Cortex of kidney (tissue), 1 donor: ENCODE measurements at places on chromosomes 11 and 22.

DNA sequence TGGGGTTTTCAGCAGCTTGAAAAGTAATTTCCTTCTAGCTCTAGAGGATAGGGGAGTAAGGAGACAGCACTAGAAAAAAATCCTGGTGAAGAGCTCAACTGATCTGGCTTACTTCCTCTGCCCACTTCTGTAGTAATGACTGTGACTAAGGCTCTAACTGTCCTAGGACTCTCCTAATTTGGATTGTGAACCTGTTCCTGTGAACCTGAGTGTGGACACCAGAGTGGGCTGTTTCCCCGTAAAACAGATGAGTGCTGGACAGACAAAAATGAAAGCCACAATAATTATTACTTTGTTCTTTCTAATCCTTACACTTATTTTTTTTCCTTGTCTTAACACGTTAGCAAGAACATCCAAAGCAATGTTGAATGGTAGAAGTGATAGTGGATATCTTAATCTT is 154.1 kb downstream of the AASDHPPT start:
- no peak for DNase-seq

- DNase-seq = no peak
Measured at GRCh38 chr11:124674571-124674970, 867 bp downstream of the SPA17 start.

- no peak for DNase-seq
Measured at GRCh38 chr11:117997823-117998579, 11.8 kb downstream of the IL10RA start.

- DNase-seq = no peak
Measured at GRCh38 chr11:89436071-89436470, 55.1 kb downstream of the NOX4 start.

DNA sequence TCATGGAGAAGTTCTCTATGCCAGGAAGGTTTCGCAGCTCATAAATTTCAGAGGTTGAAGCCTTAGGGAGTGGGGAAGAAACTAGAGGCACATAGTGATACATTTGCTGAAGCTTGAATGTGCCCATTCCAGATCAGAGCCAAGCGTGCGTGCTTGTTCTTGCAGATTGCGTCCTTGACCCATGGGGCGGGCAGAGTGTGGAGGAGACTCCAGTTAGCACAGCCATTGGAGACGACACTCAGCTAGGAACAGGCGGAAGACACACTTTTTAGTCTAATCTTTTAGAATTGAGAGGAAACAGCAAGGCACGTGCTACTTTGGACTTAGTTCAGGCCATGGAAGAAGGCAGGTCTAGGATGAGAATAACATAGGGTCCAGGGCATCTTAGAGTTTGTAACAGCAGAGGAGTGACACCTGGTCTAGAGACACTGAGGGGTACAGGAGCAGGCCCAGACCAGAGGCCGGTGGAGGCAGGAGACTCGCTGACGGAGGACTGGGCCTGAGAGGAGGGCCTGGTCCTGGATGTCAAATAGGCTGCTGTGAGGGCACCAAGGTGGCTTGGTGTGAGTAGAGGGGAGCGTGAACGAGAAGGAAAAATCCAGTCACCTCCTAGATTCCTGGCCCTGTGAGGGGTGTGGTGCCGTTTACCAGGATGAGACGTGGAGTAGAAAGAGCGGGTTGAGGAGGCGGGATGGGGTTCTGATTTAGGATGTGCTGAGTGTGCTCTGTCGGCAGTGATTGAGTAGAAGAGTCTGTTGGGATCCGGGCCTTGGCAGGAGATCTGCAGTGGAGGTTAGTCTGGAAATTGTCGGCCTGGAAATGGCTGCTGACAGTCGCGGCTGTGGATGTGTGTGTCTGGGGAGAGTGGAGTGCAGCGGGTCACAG is 154.7 kb downstream of the TBC1D22A start:
- DNase-seq = no peak

- no peak for DNase-seq
Measured at GRCh38 chr11:85582111-85582510, 45.0 kb downstream of the DLG2 start.

GRCh38 chr11:83827940-83828554 is 541.9 kb upstream of the CCDC90B start:
- no peak for DNase-seq

GRCh38 chr11:102007567-102008437 is 39.4 kb upstream of the CFAP300 start:
- no peak for DNase-seq

- DNase-seq = no peak
Measured at GRCh38 chr22:26842103-26842502, 184.7 kb downstream of the MIAT start.

- no peak for DNase-seq
Measured at GRCh38 chr11:96090711-96091110, 166.8 kb upstream of the MTMR2 start.

- DNase-seq = no peak
Measured at GRCh38 chr11:12130180-12130980, 20.0 kb downstream of the MICAL2 start.

- DNase-seq = no peak
Measured at GRCh38 chr11:17514476-17514875, 29.7 kb downstream of the USH1C start.

- DNase-seq = no peak
Measured at GRCh38 chr11:66720223-66720898, 8.7 kb downstream of the SPTBN2 start.

- no peak for DNase-seq
Measured at GRCh38 chr11:23953951-23954710, 542.7 kb upstream of the LUZP2 start.

DNA sequence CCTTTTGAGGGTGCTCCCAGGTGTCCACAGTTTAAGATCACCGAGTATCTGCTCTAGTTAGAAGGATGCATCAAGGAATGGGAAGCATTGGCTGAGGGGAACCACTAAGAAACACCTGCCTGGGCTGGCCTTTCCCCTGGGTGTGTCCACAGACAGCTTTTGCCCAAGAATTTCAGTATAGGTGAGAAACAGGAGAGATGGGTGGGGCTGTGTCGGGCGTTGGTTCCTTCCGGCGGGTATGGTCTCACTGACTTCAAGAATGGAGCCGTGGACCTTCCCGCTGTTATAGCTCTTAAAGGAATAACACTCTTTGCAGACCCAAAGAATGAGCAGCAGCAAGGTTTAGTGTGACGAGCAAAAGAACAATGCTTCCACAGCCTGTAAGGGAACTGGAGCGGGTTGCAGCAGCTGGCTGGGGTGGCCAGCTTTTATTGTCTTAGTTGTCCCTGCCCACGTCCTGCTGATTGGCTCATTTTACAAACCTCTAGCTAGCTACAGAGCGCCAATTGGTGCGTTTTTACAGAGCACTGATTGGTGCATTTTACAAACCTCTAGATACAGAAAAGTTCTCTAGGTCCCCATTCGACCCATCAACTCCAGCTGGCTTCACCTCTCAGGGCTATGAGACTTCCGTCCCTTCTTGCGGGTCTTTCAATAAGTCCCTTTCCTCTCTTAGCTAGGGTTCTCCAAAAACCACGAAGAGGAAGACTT is 2.4 kb downstream of the FADS1 start:
- DNase-seq = no peak

DNA sequence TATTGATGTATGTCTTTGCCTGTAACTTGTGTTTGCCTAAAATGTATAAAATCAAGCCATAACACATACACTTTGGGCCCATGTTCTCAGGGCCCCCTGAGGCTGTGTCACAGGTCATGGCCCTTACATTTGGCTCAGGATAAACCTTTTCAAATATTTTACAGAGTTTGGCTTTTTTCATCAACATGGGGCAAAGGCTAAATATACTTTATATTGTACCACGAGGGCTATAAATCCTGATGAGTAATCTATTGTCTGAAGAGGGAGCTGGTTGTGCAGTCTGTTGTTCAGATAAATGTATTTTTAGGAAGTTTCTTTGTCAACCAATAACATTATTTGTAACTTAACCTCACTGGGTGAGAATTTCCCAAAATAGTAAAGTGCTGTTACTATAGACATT is 404.6 kb upstream of the DDI1 start:
- DNase-seq = no peak

GRCh38 chr22:48337957-48338792 is 1489.5 kb downstream of the BRD1 start:
- no peak for DNase-seq

DNA sequence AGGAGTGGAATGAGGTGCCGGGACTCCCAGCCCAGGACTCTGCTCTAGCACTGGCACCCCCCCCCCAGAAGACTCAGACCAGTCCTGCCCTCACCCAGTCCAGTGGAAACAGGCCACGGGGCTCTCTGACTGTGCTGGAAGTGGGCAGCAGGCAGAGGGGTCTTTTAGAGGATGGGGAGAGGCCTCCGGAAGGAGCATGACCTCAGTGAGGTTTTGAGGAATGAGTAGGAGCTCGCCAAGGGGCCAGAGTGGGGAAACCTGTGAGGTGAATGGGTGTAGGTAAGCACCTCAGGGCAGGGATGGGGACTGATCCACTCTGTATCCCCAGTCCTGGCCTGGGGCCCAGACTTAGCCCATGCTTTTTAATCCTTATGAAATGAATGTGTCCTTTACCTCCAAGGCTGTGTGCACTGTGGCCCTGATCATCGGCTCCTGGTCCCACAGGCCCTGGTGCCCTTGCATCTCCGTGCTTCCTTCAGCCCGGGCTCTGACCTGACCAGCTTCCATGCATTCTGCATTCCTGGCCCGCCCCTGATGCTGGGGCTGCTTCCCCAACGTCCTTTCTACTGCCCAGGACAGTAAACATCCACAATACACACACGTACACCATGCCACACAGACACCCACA is 24.4 kb upstream of the RFPL3 start:
- DNase-seq = no peak

GRCh38 chr11:63843041-63843440 is 4.1 kb downstream of the MARK2 start:
- DNase-seq = no peak

DNA sequence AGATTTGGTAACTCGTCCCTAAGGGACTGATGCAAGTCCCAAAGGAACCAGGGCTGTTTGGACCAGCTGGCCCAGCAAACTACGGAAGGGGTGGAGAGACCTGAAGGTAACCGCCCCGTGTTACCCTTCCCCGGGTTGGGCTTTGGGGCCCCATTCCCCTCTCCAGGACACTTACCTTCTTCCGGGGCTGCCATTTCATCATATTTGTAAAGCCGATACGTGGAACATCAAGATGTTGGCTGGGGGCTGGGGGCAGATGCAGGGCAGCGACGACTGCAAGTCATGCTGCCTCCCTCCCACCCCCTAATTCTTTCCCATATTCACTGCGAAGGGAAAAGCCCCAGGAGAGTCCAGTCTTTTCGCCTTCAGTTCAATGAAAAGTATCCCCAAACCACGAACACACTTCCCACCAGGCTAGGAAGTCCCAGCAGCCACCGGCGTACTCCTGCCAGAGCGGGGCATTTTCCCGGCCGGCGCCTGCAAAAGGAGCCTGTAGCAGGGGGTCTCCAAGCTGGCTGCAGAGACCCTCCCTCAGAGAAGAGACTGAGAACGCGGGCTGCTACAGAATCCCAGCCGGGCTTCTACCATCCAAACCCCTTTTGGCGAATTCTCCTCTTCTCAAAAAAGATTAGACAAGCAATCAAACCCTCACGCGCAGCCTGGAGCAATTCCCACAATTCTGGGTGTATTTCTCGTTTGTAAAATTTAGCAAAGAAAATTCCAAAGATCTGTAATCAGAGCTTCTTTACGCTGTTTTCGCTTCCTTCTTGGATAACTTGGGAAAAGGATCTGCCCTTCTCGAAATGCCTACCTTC is 236.7 kb downstream of the TTC28 start:
- no peak for DNase-seq

GRCh38 chr22:19289475-19290161 is 1.9 kb downstream of the CLTCL1 start:
- no peak for DNase-seq

- DNase-seq = no peak
Measured at GRCh38 chr22:23062616-23063538, 7.4 kb upstream of the GNAZ start.

DNA sequence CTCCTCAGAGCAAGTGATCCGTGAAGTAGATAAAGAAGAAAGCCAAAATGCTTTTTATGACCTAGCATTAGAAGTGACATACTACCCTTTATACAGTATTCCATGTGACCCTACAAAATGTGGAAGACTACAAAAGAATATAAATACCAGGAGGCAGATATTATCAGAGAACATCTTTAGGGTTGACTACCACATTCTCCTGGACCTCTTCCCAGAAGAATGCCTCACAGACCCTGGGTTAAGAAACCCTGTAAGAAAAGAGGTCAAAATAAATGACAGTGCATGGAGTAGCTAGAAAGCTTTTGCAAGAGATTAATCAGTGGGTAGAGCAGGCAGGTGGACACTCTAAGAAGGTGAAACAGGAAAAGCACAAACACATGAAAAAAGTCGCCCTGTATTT is 69.2 kb downstream of the FANCF start:
- DNase-seq = no peak

DNA sequence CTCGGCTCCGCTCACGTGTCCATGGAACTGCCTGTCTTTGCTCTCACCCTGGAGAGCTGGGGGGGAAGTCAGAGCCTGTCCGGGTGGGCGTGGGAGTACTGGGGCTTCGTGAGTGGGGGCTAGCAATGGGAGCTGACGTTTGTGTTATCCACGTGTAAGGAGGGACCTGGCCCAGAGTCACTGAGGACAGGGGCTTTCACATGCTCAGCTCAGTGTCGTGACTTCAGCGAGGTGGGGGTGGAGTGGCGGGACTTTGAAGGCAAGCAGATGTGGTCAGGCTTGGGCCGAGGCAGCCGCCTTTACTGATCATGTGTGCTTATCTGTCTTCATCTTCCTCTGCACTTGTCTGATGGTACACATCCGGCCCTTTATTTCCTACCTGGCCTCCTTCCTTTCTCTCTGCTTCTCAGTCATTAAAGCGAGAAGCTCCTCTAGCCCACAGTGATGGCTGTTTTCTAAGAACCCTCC is 113.1 kb upstream of the NNMT start:
- no peak for DNase-seq

DNA sequence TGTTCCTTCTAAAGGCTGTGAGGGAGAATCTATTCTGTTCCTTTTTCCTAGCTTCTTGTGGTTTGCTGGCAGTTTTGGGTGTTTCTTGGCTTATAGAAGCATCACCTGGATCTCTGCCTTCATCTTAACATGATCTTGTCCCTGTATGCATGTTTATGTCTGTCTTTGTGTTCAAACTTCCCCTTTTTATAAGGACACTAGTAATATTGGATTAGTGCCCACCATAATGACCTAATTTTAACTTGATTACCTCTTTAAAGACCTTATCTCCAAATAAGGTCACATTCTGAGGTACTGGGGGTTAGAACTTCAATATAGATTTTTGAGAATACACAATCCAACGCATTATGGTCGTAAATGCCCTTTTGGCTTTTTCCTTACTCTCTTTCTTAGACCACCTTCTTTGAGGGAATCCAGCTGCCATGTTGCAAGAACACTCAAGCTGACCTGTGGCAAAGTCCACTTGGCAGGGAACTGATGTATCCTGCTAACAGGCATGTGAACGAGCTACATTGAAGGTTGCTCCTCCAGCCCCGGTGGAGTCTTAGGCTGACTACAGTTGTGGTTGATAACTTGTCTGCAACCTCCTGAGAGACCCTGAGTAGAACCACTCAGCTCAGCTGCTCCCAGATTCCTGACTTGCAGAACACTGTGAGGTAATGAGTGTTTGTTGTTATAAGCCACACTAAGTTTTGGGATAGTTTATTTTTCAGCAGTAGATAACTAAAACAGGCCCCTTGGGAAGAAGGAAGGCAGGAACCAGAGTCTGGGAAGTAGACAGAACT is 127.1 kb upstream of the OR9Q1 start:
- DNase-seq = no peak

- no peak for DNase-seq
Measured at GRCh38 chr11:121688055-121688491, 235.3 kb upstream of the SORL1-AS1 start.
